Effector memory CD4-positive, alpha-beta T cell (primary cell): ENCODE measurements at places on chromosomes 5 and 9.

- no peaks in the 10 kb centered on the region for H3K27me3 ChIP-seq
- no peak overlapping the region for H3K27ac ChIP-seq
- peaks cover 4% of the 10 kb centered on the region for H3K36me3 ChIP-seq
- H3K4me3 ChIP-seq: no peak overlapping the region
- no peak for DNase-seq
Measured at GRCh38 chr9:120382453-120382852, 197.5 kb downstream of the CDK5RAP2 start.

DNA sequence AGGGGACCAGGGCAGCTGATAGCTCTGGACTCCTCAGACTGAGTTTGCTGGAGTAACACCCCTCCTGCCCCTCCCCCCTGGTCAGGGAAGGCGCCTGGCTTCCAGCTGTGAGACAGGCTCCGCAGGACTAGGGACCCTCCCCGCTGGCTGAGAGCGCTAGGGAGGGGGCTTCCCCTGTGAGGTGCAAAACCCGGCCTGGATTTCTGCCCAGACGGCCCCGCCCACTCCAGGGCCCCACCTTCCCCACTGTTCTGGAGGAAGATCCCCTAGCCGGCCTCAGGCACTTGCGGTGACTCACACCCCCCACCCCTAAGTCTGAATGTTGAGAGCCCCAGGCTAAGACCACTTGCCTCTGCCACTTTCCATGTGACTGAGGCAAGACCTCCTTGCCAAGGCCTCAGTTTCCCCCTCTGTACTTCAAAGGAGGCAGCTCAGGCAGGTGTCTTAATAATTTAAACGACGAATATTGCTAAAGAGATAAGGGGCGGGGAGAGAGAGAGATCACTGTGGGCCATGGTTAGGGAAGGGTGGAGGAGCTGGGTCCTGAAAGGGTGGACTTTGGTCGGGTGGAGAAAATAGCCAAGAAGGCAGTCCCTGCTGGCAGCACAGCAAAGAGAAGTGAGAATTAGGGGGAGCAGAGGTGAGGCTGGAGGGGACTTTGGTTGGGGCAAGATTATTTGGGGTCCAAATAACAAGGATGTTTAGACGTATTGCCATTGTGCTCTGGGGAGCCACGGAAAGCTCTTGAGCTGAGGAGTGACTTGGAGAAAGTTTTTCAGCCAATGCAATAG is 1.0 kb upstream of the DAB2IP start:
- no peak for DNase-seq
- no peaks in the 10 kb centered on the region for H3K36me3 ChIP-seq
- H3K4me3 ChIP-seq: no peak overlapping the region
- H3K27ac ChIP-seq: no peak overlapping the region
- H3K4me1 ChIP-seq: peaks cover 11% of the 10 kb centered on the region

DNA sequence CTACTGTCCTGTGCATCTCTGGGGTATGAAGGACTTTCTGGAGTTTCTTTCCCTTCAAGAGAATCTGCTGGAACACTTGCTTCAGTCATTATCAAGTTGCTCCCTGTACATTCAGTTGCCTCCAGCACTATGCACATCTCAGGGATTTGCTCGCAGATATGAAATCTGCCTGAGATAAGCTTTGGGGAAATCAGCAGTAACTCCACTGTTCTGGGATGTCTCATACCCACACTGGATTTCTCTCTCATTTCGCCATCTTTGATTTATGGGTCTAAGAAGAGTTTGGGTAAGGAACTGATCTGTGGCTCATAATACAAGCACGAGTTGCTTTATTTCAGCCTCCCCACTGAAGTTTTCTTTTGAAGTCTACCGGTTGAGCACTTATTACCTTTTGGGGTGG is 585.6 kb downstream of the PSAT1 start:
- DNase-seq: no peak
- no peaks in the 10 kb centered on the region for H3K27me3 ChIP-seq
- H3K27ac ChIP-seq: no peak overlapping the region

DNA sequence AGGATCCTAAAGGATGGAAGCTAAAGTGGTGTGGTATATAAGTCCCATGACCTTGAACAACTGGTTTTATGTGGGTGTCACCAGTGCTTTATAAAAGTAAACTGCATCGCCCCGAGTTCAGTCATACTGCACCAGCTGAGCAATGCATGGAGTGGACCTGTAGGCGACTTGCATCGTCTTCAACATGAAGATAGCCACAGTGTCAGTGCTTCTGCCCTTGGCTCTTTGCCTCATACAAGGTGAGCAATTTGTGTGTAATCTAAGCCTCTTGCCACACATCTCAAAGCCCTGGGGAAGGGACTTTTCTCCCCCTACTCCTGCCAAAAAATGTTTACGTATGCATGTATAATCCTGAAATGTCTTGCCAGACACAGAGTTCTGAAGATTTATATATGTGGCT is at the start of gene SPINK5:
Gene SPINK5 (plus strand): TSS at position 120 of the 400 bp plus-strand sequence. CDS start 65 bp downstream, at position 185.
- H3K4me3 ChIP-seq: no peak within 1 kb of the TSS
- no peaks in the 10 kb centered on the region for H3K36me3 ChIP-seq
- no peak for DNase-seq
- no peaks in the 10 kb centered on the region for H3K4me1 ChIP-seq

- no peak for DNase-seq
- no peaks in the 10 kb centered on the region for H3K4me1 ChIP-seq
- H3K36me3 ChIP-seq: no peaks in the 10 kb centered on the region
Measured at GRCh38 chr5:43771611-43772031, 168.6 kb downstream of the NNT start.

DNA sequence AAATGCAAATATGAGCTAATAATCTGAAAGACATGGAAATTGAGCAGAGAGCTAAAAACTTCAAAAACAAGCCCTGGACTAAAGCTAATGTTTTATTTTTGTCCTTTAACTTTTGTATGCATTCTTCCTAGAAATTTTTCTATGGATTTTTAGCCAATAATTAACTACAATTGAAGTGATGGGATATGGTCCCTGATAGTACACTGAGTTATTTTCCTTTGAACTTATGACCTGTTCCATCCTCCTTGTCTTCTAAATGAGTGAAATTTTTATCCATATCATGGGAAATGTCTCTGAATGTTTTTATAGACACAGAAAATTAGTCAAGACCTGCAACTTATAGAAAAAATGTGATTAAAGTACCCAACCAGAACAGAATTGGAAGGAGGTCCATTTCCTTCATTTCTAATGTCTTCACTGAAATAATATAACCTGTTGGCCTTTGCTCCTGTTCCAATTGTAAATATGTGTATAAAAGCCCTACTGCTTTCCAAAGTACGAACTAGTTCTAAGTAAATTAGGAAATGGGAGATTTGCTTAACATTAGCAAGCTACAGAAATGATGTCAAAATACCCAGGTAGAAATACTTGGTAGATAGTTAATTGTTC is 11.3 kb upstream of the ERAP2 start:
- H3K27ac ChIP-seq: no peak overlapping the region
- no peak for DNase-seq
- no peaks in the 10 kb centered on the region for H3K4me1 ChIP-seq
- H3K4me3 ChIP-seq: no peak overlapping the region

GRCh38 chr5:56345352-56345751 is 112.2 kb upstream of the ANKRD55 start:
- H3K4me1 ChIP-seq: no peaks in the 10 kb centered on the region
- no peak overlapping the region for H3K27ac ChIP-seq

DNA sequence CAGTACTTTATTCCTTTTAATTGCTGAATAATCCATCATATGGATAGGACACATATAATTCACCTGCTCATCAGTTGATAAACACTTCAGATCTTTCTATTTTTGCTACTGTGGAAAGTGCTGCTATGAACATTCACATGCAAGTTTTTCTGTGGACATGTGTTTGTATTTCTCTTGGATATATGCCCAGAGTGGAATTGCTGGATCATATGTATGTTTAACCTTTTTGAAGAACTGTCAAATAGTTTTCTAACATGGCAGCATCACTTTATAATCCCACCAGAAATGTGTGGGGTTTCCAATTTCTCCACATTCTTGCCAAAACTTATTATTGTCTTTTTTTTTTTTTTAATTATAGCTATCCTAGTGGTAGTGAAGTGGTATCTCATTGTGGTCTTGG is 15.1 kb downstream of the CARTPT start:
- H3K4me1 ChIP-seq: no peaks in the 10 kb centered on the region
- H3K36me3 ChIP-seq: no peaks in the 10 kb centered on the region
- DNase-seq: no peak
- no peak overlapping the region for H3K27ac ChIP-seq
- H3K27me3 ChIP-seq: no peaks in the 10 kb centered on the region
- H3K4me3 ChIP-seq: no peak overlapping the region

- DNase-seq: no peak
- no peak overlapping the region for H3K27ac ChIP-seq
- no peak overlapping the region for H3K4me3 ChIP-seq
- H3K36me3 ChIP-seq: no peaks in the 10 kb centered on the region
- no peaks in the 10 kb centered on the region for H3K27me3 ChIP-seq
Measured at GRCh38 chr5:99460701-99461100, 531.9 kb upstream of the CHD1 start.

DNA sequence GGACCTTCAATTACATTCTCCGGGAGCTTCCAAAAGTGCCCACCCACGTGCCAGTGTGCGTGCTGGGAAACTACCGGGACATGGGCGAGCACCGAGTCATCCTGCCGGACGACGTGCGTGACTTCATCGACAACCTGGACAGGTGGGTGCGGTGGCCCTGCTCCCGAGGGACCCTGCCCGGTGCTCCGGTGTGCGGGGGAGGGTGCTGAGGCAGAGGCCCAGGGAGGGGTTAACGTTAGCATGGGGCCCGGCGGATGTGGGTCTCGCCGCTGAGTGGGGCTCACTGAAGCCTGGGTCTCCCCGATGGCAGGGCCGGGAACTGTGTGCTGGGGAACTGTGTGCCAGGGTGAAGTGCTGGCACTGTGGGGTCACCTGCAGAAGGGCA is 10.6 kb upstream of the AJM1 start:
- H3K4me3 ChIP-seq: no peak overlapping the region
- H3K4me1 ChIP-seq: no peaks in the 10 kb centered on the region
- H3K27me3 ChIP-seq: no peaks in the 10 kb centered on the region

- no peaks in the 10 kb centered on the region for H3K27me3 ChIP-seq
- H3K27ac ChIP-seq: no peak overlapping the region
- no peak for DNase-seq
- H3K4me3 ChIP-seq: no peak overlapping the region
- H3K4me1 ChIP-seq: no peaks in the 10 kb centered on the region
Measured at GRCh38 chr9:112537561-112537960, 50.9 kb downstream of the KIAA1958 start.

DNA sequence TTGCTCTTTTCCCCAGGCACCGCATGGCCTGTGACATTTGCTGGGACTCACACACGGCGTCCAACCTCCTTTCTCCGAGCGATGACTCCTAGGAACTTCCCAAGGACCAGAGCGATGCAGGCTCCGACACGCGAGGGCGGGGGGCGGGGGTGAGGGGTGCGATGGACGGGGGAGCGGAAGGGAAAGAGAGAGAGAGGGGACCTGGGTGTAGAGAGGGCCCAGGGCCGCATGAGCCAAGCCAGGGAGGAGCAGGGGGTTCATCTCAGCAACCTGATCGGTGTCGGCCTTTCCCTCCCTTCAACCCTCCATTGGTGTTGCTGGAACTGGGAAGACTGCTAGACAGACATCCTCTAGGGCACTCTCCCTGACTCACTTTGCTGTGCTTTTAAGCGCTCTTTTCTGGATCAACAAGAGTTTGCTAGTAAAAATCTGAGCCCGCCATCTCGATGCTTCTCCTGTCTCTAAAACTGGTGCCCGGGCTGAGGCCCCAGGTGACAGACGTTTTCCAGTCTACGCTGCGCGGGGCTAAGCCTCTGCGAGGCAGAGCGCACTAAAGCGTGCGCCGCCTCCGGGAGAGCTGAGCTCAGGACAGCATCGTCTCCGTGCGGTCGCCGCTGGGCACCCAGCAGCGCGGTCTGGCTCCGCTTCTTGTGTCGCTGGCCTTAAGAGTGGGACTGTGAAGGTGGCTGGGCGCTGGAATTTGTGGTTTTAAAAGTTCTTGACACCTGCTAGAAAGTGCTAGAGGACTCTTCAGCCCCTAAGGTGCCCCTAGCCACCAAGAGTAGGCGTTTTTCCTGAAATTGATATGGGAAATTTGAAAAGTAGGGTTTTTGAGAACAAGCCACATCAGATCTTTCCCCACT is 1.0 kb upstream of the TSLP start:
- H3K4me1 ChIP-seq: peaks cover 10% of the 10 kb centered on the region
- DNase-seq: no peak
- no peaks in the 10 kb centered on the region for H3K36me3 ChIP-seq
- H3K4me3 ChIP-seq: peak overlapping the region; percentile 11
- H3K27ac ChIP-seq: no peak overlapping the region

DNA sequence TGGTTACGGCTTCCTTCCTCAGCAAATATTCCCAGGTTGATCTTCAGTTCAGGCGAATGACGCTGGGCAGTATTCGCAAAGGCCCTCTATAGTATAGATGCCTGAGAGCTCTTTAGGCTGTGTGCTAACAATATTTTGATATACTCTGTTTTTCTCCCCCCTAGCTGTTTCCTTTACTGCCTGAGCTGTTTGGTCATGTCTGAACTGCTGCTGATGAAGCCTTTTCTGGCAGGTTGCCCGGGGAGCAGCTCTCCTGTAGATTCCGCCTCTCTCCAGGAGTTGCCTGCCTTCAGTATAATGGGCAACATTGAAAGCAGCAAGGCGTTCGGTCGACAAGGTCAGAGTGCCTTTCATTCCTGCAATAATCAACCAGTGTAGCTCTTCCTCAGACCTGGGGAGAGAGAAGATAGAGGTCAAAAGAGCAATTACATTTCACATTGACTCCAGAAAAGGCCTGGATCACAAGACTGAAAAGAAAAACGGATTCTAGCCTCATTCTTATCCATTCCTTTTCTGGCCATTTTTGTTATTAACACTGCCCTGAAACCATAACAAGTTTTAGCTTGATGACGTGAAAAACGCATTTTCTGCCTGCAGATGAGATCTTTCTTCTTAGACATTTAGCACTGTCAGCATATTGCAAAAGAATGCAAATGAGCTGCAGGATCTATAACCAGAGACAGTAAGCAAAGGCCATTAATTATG is 60.1 kb upstream of the ZNF608 start:
- DNase-seq: no peak
- no peaks in the 10 kb centered on the region for H3K4me1 ChIP-seq
- no peak overlapping the region for H3K4me3 ChIP-seq
- peaks cover 3% of the 10 kb centered on the region for H3K27me3 ChIP-seq
- no peak overlapping the region for H3K27ac ChIP-seq
- H3K36me3 ChIP-seq: no peaks in the 10 kb centered on the region

DNA sequence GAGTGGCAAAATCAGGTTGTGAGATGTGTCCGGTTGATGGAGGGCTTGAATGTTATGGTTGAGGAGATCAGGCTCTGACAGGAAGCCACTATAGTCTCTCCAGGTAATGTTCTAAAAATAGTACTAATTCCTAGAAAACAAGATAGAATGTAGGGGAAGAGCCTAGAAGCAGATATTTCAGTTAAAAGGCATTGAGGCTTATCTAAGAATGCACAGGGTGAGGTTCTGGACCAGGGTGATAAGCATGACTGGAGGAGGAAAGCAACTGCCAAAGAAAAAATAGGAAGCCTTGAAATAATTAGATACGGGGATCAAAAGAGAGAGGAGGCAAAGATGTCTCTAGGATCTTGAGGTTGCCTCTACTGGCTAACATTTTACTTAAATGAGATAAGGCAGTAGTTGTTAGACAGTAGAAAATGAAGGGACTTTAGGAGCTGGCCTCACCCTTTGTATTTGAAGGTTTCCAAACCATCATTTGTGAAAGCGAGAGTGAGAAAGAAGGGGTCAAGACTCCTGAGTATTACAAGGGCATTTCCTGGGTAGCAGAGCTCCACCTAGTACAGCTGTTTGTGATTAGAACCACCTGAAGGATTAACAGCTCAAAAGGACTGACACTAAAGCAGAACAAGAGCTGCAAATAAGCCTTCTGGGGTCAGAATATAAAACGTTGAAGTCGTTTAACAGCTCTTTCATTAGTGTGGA is 15.4 kb upstream of the ARL15 start:
- no peak overlapping the region for H3K27ac ChIP-seq
- H3K4me3 ChIP-seq: no peak overlapping the region
- DNase-seq: no peak
- H3K27me3 ChIP-seq: peaks cover 4% of the 10 kb centered on the region
- H3K36me3 ChIP-seq: no peaks in the 10 kb centered on the region
- no peaks in the 10 kb centered on the region for H3K4me1 ChIP-seq
